ENCODE measurements at places on chromosomes 2 and 18.
A peak's percentile ranks its signal among the peaks of the same experiment; 100 is the strongest.

GRCh38 chr18:77439888-77440287 is 190.2 kb downstream of the GALR1 start:
- no peak for DNase-seq
- H3K4me1 ChIP-seq: no peaks in the 10 kb centered on the region
- H3K4me3 ChIP-seq: no peak overlapping the region
- H3K36me3 ChIP-seq: no peaks in the 10 kb centered on the region
- H3K27me3 ChIP-seq: peaks cover 5% of the 10 kb centered on the region

DNA sequence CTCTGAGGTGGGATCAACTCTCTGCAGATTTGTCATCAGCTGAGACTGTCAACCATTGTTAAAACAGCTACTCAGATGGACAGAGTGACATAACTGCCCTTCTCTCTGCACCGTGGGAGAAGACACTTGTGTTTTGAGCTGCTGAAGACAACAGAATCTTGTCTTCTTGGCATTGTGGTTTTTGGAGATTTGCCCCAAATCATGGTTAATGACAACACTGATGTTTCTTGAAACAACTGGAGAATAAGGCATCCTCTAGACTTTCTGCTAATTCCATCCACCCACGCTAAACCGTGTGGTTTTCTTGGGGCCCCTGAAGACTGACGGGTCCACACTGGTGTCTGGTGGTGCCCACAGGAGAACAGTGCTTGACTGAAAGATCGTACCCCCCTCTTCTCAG is 39.5 kb downstream of the SH3BP4 start:
- peaks cover 8% of the 10 kb centered on the region for H3K27me3 ChIP-seq
- H3K4me1 ChIP-seq: no peaks in the 10 kb centered on the region
- no peaks in the 10 kb centered on the region for H3K36me3 ChIP-seq
- no peak for DNase-seq
- no peak overlapping the region for H3K4me3 ChIP-seq
- H3K27ac ChIP-seq: no peak overlapping the region

DNA sequence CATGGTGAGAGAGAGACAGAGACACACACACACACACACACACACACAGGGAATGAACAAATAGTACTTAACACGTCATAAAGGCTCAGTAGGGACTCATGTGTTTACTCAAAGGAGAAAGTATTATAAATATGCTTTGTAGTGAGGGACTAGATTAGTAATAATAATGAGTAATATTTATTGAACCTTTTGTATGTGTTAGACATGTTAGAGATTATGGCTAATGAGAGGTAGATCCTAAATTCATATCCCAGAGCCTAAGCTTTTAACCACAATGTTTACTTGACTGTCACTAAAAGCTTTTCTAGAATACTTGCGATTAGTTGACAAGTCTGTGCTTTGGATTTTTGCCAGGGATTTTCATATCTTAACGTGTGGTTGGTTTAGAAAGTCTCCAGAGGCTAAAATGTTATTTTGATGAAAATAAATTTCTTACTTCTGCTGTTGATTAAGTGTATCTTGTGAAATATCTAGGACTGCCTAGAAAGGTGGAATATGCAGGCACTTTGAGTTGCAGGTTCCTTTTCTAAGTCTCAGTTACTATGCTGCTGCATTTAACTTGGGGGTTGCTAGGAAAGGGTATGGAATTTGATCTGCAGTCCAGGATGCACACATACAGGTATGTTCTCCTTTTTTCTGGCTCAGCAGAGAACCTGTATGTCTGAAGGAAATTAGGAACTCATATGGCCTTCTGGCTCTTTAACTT is 64.5 kb downstream of the UBR3 start:
- no peaks in the 10 kb centered on the region for H3K4me1 ChIP-seq
- no peak overlapping the region for H3K4me3 ChIP-seq
- H3K36me3 ChIP-seq: no peaks in the 10 kb centered on the region

DNA sequence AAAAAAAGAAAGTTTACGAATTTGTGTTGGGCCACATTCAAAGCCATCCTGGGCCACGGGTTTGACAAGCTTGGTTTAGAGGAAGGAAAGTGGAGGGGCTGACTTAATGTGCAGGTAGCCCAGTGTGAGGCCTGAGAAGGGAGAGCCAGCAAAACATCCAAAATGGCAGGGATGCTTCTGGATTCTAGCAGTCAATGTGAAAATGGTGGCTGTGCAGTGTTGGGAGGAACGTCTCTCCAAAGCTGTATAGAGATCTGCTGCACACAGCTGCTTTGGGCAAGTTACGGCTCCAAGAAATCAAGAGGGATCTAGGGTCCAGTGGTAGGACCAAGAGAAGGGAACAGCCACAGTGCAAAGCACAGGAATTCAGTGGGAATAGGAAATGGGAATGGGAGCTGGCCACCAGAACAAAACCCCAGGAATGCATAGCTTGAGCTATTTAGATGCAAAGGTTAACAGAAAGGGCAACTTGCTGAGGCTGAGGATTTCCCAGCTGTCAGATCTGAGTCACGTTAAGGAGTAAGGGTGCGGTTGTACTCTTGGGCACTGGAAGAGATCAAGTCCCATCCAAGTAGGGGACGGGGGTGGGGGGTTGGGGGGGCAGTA is 70.6 kb downstream of the B3GNT2 start:
- no peak overlapping the region for H3K4me3 ChIP-seq
- peaks cover 9% of the 10 kb centered on the region for H3K27me3 ChIP-seq
- H3K27ac ChIP-seq: no peak overlapping the region
- no peak for DNase-seq
- H3K4me1 ChIP-seq: no peaks in the 10 kb centered on the region

GRCh38 chr2:190467575-190468083 is 59.5 kb downstream of the MFSD6 start:
- no peak overlapping the region for H3K27ac ChIP-seq
- DNase-seq: no peak
- no peaks in the 10 kb centered on the region for H3K27me3 ChIP-seq
- H3K4me1 ChIP-seq: peaks cover 19% of the 10 kb centered on the region
- H3K4me3 ChIP-seq: no peak overlapping the region

DNA sequence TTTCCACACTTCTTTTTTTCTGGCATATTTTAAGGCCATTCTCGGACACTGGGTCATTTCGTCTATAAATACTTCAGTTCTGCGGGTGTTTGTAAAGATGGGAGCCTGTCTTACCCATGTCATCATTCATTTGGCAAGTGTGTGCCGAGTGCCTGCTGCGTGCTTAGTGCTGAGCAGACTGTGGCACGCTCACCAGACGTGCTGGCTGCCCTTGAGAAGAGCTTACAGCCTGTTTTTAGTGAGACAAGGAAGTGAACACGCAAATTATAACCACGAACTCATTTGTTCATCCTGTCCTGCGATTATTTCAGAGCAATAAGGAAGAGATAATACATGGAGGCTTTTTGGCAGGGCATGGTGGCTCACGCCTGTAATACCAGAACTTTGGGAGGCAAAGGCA is 10.4 kb upstream of the STON1 start:
- peaks cover 29% of the 10 kb centered on the region for H3K36me3 ChIP-seq
- H3K4me3 ChIP-seq: no peak overlapping the region
- no peak for DNase-seq
- H3K27ac ChIP-seq: no peak overlapping the region

GRCh38 chr2:112630268-112630667 is 15.5 kb upstream of the SLC20A1 start:
- H3K27me3 ChIP-seq: no peaks in the 10 kb centered on the region
- H3K4me3 ChIP-seq: peak overlapping the region; percentile 64
- peak overlapping the region; percentile 90 for H3K27ac ChIP-seq
- peaks cover 4% of the 10 kb centered on the region for H3K36me3 ChIP-seq

- no peak overlapping the region for H3K4me3 ChIP-seq
- DNase-seq: no peak
- no peak overlapping the region for H3K27ac ChIP-seq
- no peaks in the 10 kb centered on the region for H3K27me3 ChIP-seq
Measured at GRCh38 chr18:24108641-24109040, 30.2 kb upstream of the CABYR start.

- peaks cover 45% of the 10 kb centered on the region for H3K36me3 ChIP-seq
- H3K4me3 ChIP-seq: no peak overlapping the region
- H3K4me1 ChIP-seq: peaks cover 47% of the 10 kb centered on the region
- H3K27me3 ChIP-seq: no peaks in the 10 kb centered on the region
Measured at GRCh38 chr2:172560721-172561120, 4.8 kb downstream of the PDK1 start.

- H3K36me3 ChIP-seq: peaks cover 17% of the 10 kb centered on the region
- no peak overlapping the region for H3K27ac ChIP-seq
- H3K27me3 ChIP-seq: no peaks in the 10 kb centered on the region
- H3K4me1 ChIP-seq: peaks cover 21% of the 10 kb centered on the region
- H3K4me3 ChIP-seq: no peak overlapping the region
- DNase-seq: no peak
Measured at GRCh38 chr18:56721031-56721430, 69.9 kb downstream of the WDR7 start.

DNA sequence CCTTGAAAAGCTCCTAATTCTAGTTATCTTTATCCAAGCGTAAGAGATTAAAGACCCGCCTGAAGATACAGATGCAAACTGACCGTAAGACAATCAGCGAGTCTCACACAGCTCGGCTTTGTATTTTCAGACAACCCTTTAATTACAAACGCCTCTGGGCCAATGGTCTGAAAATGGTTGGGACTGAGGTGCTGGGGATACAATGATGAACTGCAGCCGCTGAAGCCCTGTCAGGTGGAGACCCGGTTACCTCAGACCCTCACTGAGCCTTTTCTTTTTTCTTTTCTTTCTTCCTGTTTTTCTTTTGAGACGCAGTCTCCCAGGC is 715 bp upstream of the CFAP36 start:
- peak overlapping the region; percentile 95 for H3K27ac ChIP-seq
- peaks cover 2% of the 10 kb centered on the region for H3K36me3 ChIP-seq
- peak overlapping the region; percentile 97 for H3K4me3 ChIP-seq

- H3K4me3 ChIP-seq: no peak overlapping the region
- H3K36me3 ChIP-seq: no peaks in the 10 kb centered on the region
- no peaks in the 10 kb centered on the region for H3K27me3 ChIP-seq
- DNase-seq: no peak
Measured at GRCh38 chr2:99936065-99936464, 206.3 kb downstream of the AFF3 start.

DNA sequence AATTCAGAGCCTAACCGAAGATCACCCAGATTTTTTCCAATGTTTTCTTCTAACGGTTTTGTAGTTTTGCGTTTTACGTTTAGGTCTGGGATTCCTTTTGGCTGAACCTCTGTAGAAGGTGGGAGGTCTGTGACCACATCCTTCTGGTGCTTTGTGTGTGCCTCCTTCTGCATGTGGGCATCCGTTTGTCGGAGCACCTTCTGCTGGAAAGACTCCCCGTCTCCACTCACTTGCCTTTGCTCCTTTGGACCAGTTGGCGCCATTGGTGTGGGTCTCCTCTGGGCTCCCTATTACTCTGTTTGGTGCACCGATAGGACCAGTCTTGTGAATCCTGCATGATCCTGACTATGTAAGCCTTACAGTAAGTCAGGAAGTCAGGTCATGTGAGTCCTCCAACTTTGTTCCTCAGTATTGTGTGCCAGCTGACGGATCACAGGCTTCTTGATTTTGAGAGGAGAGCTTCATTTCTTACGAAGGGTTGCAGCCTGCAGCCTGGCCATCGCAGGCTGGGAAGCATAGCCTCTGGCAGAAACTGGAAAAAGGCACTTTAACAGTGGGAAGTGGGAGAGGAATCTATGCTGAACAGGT is 13.6 kb downstream of the AQP12A start:
- peaks cover 36% of the 10 kb centered on the region for H3K27me3 ChIP-seq
- no peak overlapping the region for H3K27ac ChIP-seq
- no peak for DNase-seq
- no peaks in the 10 kb centered on the region for H3K36me3 ChIP-seq

GRCh38 chr2:117960231-117960630 is 53.6 kb downstream of the CCDC93 start:
- no peak overlapping the region for H3K4me3 ChIP-seq
- H3K4me1 ChIP-seq: no peaks in the 10 kb centered on the region
- peaks cover 46% of the 10 kb centered on the region for H3K36me3 ChIP-seq
- DNase-seq: no peak
- H3K27ac ChIP-seq: no peak overlapping the region

All from activated T-helper 1 cell treated with anti-CD3 and anti-CD28 coated beads, Interleukin-12 subunit alpha, Interleukin-12 subunit beta, Interleukin-2, Interleukin-4 antibody, amounts not matched to agents 30 ng/mL and 10 ng/mL and 1 ng/mL, durations not matched to agents 14 hours and 24 hours and 36 hours (primary cell).